Right forelimb (tissue), 1 donor: ENCODE measurements at places on chromosomes 5 and 9.
A peak's percentile ranks its signal among the peaks of the same experiment; 100 is the strongest.

GRCh38 chr9:121326130-121326838 lies 43.8 kb downstream of the STOM start:
- DNase-seq = peak; percentile 84

GRCh38 chr5:176337913-176338312 lies 23.7 kb downstream of the KIAA1191 start:
- no peak for DNase-seq

- no peak for DNase-seq
Observed at GRCh38 chr9:115628426-115628825, 510.5 kb upstream of the TNC start.

DNA sequence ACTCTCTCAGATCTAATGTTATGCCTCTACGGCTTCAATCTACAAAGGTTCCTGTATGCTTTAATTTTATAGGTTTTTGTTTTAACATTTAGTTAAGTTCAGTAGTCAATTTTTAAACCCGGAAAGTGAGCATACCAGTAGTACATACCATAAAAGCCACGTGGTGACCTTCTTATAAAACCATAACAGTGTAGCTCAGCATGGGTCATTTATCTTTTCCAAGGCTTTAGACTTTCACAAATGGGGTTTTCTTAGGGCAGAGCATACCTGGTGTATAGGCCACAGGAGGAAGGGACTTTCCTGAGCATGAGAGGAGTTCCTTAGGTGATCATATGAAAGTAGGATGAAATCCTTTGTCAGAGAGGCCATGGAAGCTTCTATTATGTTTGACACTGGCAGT lies 23.2 kb downstream of the ECM2 start:
- DNase-seq = no peak

DNA sequence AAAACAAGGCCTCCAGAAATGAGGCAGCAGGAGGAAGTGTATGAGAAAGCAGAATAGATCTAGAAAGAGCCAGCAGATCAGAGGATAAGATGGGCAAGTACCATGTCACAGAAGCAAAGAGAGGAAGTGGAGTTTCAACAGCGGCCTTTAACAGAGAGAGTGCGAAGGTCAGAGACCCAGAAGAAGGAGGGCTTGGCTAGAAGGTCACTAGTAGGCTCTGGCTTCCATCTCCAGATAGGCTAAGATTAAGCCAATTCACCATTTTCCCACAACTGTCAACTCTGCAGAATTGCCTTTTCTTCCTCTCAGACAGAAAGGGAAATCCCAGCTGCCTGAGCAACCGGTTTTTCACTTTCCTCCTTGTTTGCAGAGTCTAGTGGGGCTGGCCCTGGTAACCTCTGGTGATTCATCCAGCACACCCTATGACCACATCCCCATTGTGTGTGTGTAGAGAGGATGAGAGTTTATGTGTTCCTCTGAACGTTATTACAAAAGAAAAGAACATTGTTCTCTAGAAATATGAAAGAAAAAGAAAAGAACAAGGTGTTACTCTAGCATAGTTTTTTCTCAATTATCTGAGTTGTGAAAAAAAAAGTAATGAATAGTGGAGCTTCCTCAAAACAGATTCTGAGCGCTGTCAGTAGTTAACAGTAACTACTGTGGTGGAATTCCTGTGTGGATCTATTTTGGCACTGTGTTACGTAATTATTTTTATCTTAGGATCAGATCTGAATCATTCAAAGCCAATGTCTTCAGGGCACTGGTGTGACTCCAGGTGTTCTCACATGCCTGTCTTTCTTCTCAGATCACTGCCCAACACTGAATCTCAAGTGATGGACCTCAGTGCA lies 220.4 kb downstream of the ARRDC3 start:
- DNase-seq = peak; percentile 42

DNA sequence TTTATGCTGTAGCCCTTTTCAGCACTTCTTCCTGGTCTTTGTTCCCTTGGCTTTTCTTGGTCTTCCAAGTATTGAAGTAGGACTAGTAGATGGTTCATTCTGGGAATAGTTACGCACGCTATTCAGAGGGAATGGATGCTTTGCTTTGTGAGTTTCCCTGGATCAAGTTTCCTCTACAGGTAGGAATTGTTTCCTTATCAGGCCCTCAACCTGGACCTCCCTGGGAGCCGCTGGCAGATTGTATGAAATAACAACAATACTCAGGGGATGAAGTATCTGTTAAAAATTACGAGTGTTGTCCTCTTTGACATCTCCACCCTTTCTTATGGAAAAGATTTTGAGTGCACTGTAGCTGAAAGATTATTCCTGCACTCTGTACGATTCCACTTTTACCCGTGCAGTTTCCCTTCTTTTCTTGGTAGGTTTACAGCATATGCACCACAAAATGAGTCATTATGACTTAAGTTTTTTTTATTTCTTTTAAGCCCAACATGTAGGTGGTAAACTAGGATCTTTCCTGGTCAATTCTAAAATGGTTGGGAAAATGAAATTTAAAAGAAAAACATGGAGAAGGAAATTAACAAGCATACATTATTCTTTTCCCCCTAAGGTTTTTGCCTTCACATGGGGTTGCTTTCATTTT lies 57.9 kb downstream of the ARHGAP26 start:
- DNase-seq = no peak

GRCh38 chr5:81679885-81680284 lies 71.0 kb downstream of the SSBP2 start:
- DNase-seq = no peak
